ENCODE measurements at places on chromosomes 11 and 22. TPM values are rescaled to one million over a fixed set of nuclear protein-coding genes. Genes with fewer than 3 reads are reported as not detected.

PARVA gene
- total RNA-seq: 158 TPM

TNNT3 gene
- total RNA-seq: 1.3 TPM

MYEOV gene
- total RNA-seq: not detected

NXPE1 gene
- total RNA-seq: not detected

ZNF280B gene
- total RNA-seq: 4.7 TPM

DNA sequence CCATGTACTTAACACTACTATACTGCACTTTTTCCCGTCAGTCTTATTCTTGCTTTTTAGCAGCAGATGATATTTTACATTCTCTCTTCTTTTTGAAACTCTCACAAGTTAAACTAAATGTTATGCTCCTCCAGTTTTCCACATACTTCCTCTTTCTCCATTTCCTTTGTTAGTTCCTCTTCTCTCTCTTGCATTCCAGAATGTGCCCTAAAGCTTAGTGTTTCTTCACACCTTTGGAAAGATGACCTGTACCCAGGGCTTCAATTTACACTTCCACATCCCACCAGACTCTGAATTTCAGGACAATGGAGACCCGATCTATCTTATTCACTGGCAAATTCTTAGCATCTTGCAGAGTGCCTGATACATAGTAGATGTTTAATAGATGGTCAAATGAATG, 51.8 kb downstream of the APIP start:
- no peak for DNase-seq

- peak; percentile 77 for DNase-seq
These were observed 135.0 kb downstream of the CRYBB2 start for GRCh38 chr22:25354456-25354855.

GRCh38 chr11:838441-839279, 3.7 kb downstream of the POLR2L start:
- DNase-seq: no peak

- peak; percentile 83 for DNase-seq
These were observed 87.5 kb downstream of the RRM1 start for GRCh38 chr11:4181782-4182721.

DNA sequence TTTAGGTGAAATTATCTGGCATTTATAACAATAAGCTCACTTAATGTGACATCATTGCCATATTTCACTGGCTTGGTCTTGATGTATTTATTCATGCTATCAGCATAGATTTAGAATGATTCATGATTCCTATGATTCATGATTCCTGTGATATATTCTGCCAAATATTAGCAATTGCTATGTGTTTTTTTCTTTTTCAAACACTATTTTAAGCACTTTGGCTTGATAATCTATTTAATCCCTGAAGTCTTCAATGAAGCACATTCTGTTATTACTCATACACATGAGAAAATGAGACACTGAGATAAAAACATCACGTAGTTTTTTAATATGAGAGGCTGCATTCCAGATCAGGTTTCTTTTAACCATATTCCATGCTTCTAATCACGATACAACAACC, 78.5 kb downstream of the LUZP2 start:
- no peak for DNase-seq
